Activated T-helper 1 cell treated with Interleukin-2 at 50 U/mL for 16 hours (primary cell): ENCODE measurements at places on chromosomes 13 and 19.

DNA sequence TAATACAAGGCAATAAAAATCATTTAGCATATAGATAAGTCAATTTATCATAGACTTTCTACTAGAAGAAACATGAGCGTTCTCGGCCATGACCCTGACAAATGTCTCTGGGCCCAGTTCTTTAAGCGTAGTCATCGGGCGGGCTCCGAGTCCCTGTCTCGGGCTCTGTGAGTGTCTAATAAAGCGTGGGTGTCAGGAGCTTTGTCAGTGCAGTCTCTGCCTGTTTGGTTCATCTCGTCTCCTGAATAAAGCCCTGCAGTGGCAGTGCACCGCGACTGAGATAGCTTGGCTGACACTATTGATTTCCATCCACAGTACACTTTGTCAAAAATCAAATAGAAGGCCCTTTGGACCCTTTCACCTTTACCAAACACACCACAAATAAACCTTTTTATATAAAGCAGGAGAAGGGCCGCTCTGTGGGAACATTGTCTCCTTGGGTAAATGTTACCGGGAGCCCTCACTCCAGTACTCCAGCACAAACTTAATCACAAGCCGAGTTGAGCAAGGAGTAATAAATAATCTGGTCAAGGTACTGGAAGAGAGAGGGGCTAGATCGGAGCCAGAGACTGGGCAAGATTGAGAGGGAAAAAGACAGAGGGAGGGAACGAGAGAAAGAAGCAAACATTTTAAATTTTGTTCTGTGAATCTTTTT lies 368.2 kb upstream of the TSHZ3 start:
- no peak for DNase-seq

GRCh38 chr13:96492766-96493165 lies 402.9 kb downstream of the HS6ST3 start:
- no peak for DNase-seq

- no peak for DNase-seq
Observed at GRCh38 chr13:23695196-23695595, 125.0 kb downstream of the TNFRSF19 start.

DNA sequence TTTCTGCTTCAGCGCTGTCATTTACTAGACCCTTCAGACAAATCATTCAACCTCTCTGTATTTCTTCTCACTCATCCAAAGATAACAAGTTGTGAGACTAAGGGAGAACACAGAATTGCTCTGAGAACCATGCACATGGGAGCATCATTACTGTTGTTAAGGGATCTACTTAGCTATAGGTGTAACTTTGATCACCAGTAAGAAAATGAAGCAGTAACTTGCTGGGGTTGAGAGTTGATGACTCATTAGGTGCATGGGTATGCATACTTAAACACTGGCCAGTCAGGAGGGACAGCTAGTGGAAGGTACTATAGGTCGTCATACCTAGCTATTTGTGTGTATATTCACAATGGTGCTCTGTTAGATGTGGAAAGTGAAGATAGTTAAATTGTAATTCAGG lies 61.5 kb downstream of the B3GLCT start:
- DNase-seq, result no peak

DNA sequence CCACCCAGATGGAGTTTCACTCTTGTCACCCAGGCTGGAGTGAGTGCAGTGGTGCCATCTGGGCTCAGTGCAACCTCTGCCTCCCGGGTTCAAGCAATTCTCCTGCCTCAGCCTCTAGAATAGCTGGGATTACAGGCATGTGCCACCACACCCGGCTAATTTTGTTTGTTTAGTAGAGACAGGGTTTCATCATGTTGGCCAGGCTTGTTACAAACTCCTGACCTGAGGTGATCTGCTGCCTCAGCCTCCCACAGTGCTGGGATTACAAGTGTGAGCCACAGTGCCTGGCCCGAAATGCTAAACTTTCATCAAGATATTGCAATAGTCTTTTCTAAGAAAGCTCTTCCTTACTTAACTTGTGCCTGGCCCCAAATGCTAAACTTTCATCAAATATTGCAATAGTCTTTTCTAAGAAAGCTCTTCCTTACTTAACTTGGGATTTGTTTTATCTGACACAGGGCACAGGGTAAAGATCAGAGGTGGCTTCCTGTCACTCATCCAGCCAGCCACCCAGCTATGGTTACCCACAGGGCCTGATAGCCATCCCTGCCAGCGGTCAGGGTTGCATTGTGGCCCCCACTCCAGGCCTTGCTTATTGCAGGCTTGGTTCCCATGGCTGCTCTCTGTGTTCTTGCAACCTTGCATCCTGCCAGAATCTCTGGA lies 352.3 kb upstream of the TMTC4 start:
- no peak for DNase-seq

DNA sequence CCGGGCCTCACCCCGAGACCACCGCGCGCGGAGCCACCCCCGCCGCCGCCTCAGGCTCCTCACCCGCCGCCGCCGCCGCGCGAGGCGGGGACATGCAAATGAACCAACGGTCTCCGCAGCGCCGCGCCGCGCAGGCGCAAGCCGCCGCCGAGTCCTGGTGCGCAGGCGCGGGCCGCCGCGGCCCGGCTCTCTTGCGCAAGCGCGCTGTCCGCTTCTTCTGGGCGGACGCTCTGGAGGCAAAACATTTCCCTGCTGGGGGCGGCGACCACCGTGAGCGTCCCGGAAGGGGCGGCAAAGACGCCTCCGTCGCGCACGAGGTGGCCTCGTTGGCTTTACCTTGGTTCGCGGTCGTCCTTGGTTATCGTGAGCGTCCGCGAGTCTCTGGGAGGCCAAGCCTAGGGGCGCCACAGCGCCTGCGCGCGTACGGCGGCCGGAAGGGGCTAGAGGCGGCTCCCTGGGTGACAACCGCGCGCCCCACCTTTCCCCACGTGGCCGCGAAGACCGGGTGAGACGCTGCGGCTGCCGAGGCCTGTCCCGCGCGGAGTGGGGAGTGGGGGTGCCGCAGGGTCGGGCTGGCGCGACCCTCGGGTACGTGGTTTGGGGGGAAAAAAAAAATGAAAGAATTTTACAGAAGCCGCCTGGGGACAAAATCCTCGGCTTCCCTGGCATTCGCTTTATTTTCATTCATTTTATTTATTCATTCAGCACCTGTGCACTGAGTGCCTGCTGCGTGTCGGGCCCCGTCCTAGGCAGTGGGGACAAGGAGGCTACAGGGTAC lies at the start of the genes ARMC6 and SUGP2:
TSS of gene ARMC6 (plus strand) at position 178 of the 778 bp plus-strand sequence. CDS start 607 bp downstream, outside the sequence.
TSS of gene SUGP2 (minus strand) at position 92 of the 778 bp plus-strand sequence. CDS start 2,446 bp downstream, outside the sequence.
- peak; percentile 86 for DNase-seq
